GM23338 (cell line): ENCODE measurements at places on chromosomes 2 and 18.
A peak's percentile ranks its signal among the peaks of the same experiment; 100 is the strongest.

- no peak for DNase-seq
Observed at GRCh38 chr18:70390371-70391090, 101.7 kb downstream of the SOCS6 start.

DNA sequence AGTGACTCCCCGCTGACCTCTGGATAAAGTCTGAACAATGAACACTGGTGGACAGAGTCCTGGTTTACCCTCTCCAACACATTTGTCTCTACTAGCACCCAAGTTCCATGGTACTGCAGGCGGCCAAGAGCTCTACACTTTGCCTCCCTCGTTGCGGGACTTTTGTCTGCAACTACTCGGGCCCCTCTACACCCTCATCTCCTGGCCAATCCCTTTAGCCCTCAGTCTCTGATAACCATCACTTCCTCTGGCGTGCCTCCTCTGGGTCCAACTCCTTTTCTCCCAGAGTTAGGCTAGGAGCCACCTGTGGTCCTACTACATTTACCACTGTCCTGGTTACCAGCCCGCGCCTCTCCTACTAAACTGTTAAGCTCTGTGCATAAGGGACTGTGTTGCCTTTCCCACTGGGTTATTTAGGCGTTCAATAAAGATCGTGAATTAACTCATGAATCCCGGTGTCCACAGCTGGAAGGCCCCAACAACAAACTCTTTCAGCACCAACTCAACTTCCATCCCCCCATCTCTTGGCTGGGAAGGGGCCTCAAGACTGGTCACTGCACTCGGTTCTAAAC is 757 bp downstream of the HDHD2 start:
- peak; percentile 54 for DNase-seq

DNA sequence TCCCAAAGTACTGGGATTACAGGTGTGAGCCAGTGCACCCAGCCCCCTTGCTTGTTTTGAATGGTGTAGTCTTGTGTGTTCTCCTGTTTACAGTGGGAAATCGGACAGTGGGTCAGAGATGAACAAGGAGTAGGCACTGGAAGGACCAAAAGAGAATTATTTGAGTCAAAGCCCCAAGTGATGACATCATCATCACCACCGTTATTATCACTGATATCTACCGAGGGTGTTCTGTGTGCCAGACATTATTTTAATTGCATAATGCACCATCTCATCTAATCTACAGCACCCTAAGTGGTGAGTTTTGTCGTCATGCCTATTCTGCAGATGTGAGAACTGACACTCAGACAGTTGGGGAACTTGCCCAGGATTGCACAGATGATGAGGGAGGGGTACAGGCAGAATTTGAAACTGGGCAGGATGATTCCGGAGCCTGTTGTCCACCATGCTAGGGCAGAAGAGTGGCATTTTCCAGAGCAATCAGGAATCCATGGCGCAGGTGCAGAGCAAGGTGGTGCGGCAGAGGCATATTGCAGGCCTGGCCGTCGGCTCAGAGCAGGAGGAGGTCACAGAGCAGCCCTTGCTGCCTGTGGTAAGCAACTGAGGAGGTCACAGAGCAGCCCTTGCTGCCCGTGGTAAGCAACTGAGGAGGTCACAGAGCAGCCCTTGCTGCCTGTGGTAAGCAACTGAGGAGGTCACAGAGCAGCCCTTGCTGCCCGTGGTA is 137.0 kb upstream of the HDAC4 start:
- no peak for DNase-seq

DNA sequence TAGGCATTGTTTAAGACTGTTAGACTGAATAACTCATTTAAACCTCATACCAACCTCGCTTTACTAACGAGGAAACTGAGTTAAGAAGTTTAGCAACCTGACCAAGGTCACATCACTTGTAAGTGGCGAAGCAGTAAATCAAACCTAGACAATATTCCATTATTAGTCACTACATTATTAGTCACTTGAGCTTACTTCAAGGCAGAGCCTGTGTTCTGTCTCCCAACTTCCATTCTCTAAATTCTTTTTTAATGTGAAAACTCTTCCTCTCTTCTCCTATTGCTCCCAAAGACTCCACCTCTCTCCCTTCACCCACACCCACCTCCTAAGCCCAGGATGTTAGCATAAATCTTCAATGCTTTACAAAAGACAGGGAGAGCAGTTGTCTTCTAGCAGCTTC is 156.5 kb downstream of the ARL6IP6 start:
- no peak for DNase-seq

GRCh38 chr2:188978291-188979081 is 4.3 kb downstream of the COL3A1 start:
- peak; percentile 15 for DNase-seq

DNA sequence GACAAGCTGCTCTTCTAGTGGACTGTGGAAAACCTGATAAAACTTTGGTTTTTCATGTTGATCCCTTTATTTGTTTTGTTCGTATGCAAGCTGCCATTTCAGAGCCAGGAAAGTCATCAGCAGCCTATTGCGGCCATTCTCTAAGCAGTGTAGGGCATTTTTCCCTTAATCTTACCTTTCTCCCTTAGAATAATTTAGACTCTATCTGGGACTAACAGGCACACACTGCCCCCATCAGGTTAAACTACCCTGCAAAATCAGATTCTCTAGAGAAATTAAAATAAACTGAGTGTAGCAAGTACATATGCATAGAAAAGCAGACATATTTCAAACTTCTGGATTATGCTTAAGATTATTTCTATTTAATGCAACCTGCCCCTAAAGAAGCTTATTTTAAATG is 347.5 kb downstream of the METTL4 start:
- DNase-seq = peak; percentile 69

DNA sequence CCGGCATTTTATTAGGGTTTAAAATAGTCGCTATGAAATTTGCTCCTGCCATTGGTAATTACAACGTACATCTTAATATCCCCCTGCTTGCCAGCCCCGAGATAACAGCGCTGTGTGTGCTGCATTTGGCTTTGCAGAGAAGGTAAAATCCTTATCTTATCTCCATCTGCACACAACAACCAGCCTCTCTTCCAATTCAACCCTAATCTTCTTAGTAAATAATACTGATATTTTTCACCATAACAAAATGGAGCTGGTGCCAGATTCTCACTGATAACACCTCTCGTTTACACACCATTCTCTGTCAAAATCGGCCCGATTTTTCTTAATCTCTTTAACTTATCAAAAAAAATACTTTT is 61.4 kb upstream of the SIX3 start:
- no peak for DNase-seq

DNA sequence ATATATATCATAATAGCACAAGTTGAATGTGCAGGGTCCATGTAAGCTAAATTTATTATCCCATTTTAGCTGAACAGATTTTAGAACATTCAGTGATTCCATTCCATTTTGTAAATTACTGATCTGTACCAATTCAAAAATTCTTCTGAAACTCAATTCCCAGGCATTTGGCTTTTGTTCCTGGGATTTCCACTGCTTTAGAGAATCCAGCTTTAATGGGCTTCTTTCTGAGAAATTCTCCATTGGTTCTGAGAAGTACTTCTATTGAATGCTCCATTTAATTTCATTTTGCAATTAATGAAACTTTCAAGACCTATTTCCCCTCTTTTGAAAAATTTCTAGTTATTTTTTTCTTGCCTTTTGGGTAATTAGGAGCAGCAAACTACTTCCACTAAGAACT is 36.8 kb downstream of the BCL2 start:
- no peak for DNase-seq

DNA sequence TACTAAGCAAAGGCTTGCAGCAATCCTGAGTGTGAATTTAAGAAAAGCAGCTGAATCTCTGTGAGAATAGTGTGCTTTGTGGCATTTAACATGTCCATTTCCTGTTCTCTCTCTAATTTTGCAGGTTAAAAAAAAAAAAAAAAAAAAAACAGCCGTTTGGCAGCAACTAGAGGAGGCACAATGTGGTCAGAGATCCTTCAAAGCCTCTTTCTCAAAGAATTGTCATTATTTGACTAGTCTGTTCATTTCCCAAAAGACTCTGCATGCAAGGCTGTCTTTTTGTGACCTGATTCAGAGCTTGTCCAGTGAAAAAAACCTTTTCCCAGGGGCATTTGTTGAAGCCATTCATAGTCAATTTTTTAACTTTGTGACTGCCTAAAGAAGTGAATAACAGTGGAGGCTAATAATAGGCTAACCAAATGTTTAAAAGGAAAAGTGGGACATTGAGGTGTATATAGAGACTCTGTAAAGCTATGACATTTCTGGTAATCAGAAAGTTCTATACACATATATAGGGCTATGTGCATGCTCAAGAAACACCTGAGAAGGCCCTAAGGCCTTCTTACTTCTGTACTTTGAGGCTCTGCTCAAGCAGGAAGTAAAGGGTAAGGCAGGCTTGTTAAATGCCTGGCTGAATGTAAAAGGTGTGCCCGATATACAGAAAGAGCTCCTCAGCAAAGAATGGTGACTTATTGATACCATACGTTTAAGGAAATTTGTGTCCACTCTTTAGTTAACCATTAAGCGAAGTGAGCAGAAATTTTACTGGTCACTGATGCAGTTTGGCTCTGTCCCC is 289.6 kb upstream of the RAB6C start:
- DNase-seq = no peak

- DNase-seq = no peak
Observed at GRCh38 chr18:63158012-63158631, 161.4 kb downstream of the BCL2 start.

GRCh38 chr2:214069254-214069653 is 341.6 kb upstream of the VWC2L start:
- no peak for DNase-seq

DNA sequence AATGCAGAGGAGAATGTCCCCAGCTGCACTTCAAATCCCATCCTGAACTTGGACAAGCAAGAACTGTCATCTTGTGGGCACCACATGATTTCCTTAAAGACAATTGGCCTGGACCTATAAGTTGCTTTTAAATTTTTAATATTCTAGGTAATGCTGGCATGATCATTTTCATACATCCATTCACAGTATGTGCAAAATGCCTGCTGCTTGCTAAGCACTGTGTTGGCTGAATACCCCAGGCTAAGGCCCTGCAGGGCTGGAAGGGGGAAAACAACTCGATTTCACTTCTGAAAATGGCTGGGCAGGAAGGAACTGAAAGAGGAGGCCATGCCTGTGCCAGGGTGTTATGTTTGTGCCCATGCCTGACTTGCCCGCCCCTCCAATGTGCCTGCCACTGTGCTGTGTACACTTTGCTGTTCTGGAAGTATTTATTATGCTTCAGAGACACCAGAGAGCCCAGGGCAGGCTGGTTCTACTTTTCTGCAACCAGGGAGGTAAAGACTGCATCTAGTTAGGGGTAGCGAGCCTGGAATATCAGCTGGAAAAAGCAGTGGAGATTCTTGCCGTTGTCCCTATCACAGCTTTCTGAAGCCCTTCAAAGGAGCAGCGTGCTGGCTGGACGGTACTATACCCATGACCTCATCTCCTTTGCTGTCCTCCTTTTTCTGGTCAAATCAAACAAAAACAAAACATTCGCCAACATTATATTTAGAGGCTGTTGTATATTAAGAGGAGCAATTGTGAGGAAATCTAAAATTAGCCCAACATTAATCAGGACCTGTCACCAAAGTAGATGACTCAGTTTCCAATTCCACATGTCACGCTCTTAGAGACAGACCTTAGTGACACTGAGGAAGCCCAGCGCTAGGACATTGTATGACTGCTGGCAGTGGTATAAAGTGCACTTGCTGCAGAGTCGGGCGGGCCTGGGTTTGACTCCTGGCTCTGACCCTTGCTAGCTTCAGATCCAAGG is 158.1 kb downstream of the DDX1 start:
- DNase-seq = no peak

DNA sequence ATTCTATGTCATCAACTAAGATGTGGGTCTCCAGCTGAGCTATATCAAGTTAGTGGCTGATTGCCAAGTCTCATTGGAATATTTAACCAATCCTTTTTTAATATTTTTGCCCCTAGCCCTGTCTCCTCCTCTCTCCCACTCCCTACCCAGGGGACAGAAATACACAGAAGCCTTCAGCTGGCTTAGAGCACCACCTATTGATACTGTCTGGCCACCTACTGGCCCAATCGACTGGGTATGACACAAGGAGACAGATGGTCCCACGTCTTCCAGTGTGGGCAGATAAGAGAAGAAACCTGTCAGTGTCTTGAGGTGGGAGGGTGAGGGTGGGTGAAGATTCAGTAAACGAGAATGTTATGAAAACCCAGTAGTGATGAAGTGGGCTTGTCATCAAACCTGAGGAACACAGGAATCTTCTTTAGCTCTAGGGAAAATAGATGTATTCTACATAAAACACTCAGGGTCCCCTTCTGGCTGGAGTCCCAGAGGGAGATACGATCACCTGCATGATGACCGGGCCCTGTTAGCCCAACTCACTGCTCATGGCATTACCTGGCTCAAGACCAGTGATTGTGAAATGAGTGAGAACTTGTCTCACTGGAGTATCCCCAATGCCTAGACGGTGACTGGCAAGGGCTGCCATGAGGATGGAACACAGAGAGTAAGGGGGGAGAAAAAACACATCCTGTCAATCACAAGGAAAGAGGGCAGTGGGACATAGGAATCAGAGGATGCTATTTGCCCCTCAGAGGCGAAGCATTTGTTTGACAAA is 26.7 kb downstream of the POLR1A start:
- DNase-seq = no peak
